ENCODE measurements at places on chromosomes 16 and 17.

GRCh38 chr16:51243936-51244436, 92.9 kb upstream of the SALL1 start:
- no peak for DNase-seq

- DNase-seq: no peak
Measured at GRCh38 chr16:84524346-84524920, 20.0 kb upstream of the MEAK7 start.

DNA sequence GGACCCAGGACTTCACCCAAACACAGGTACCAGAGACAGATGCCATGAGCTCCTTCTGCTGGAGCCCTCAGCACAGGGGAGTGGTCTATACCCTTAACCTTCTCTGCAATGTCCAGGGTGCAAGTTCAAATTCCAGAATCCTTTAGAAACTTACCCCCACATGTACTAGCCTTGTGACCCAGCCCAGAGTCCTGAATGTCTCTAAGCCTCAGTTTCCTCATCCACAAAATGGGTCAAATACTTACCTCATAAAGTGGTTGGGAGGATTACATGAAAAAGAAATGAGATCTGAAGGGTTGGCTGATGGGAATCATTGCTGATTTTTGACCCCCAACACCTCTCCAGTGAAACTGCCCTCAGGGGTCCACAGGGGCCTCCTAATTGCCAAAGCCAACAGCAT, 21.7 kb downstream of the COTL1 start:
- no peak for DNase-seq

DNA sequence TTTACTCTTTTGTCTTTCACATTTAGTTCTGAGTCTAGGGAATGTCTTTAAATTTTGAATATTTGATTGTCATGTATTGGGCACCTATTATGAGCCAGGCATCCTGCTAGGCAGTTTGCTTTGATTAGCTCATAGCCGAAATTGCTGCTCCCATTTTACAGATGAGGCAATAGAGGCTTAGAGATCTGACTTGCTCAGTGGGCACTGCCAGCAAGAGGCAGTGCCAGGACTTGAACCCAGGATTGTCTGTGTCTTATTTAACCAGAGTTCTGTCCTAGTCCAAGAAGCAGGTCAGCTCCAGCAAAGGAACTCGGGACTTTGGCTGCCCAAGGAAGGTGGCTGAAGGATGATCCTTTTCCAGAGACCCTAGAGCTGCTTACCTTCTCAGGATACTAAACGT, 24.5 kb downstream of the BEAN1 start:
- DNase-seq: no peak

DNA sequence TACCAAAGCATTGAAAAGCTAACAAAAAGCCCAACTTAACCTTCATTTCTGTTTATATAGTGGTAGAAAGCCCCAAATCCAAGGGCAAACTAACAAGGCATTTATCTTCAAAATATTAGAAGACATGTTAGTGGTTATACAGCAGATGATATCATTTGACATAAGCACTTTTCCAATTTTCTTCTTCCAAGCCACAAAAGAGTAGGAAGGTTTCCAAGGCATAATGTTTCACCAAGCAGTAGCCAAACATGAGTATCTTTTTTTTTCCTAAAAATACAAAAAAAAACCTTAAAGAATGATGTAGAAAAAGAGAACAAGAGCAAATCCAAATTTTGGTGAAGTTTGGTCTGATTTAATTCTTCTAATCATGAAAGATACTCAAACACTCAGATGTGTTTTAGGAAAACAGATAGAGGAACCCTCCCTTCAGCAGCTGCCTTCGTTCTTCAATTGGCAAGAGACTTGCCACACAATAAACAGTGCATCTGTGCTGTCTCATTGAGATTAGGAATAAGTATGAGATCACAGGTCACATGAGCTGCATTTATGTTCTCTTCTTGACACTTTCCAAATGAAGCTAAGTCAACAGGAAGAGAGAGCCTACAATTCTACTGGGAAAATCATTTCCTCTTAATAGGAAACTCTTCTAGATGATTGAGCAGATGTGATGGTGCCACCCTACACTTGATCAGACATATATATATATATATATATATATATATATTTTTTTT, 106.7 kb downstream of the TTC19 start:
- DNase-seq: no peak

GRCh38 chr17:17815062-17815406, 21.8 kb downstream of the SREBF1 start:
- DNase-seq: no peak

GRCh38 chr16:66058172-66058691, 308.3 kb upstream of the CDH5 start:
- DNase-seq: no peak

DNA sequence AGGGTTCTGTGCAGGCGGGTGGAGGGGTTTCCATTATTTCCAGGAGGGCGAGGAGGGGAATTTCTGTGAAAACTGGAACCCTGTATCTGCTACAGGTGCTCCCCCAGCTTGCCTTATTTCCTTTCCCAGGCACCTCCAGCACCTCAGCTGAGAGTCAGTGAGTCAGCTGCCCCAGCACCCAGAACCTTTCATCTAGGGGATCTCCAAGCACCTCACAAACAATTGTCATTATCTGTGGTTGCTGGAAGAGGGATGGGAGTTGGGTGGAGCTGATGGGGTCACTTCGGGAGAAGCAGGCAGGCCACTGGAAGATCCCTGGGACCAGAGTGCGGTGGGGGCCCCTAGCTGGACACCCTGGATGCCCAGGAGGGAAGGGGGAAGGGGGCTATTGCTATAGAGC, 10.0 kb upstream of the CLUH start:
- no peak for DNase-seq

DNA sequence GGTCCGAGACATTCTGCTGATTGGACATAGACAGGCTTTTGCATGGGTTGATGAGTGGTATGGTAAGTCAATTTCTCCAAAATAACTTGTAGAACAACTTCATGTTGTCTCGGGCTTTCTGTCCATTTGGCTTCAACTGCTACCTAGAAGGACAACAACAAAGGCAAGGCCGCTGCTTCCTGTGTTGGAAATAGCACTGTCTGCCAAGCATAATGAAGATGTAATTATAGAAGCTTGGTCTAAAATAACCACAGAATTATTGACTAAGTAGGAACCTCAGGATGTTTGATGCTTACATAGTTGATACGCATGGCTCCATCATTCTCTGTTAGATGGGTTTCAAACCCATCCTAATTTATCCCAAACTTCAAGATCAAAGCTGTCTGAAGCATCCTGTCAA, 42.3 kb upstream of the NOL11 start:
- no peak for DNase-seq

DNA sequence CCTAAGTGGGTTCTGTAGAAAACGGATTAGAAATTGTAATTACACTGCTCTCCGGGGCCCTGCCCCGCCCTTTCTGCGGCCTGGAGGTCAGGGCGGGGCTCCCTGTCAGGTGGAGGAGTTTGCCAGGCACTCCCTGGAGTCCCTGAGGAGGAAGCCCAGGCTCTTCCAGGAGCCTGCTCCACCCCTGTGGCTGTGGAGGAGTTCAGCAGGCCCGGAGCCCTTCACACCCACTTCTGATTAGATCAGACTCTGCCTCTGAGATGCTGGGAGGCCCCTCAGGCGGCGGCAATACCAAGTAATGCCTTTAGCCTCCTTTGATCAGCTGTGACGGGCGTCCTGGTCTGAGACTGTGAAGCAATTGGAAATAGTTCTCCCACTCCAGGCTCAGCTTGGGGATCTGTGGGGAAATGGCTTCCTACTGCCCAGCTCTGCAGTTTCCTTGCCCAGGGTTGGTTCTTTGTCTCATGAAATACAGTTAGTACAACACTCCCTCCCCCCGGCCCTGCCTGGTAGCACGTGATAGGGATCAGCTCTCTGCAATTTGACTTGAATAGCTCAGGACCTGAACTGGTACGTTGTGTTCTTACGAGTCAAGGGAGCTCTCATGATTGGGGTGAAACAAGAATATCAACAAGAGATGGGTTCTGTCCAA, 22.3 kb downstream of the BAIAP2 start:
- DNase-seq: no peak

GRCh38 chr16:4272114-4272956, 488 bp downstream of the TFAP4 start:
- peak; percentile 39 for DNase-seq

DNA sequence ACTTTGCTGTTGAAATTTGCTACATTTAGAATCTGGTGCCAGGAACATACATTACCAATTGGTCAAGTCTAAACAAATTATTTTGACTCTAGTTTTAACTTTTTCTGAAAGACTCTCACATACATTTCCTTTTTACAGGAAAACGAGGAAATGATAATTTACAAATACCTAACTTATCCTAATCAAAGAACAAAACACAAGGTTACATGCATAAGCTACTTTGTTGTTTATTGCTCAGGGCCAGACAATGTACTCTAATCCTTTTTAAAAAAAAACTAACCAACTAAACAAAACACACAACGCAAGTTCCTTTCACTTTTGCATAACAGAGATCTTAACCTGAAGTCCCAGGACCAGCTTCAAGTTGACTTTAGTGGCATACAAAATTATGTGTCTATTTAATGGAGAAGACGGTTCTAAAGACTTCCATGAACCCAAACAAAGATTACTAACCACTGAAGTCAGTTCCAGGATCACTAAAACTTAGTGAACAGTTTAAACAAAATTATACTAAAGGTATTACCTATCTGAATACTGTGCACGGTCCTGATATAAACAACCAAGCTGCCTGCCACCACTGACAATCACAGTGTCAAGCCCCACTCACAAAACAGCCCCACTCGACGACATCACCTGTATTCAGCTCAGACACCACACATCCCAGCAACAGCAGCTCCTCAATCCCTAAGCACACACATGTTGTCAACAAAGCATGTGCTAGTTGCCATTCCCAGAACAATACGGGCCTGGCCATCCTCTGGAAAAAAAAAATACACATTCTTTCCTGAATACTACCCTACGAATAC, 1.9 kb downstream of the ZNF652 start:
- DNase-seq: no peak

GRCh38 chr16:69166221-69166833, 20.6 kb upstream of the SNTB2 start:
- DNase-seq: no peak

DNA sequence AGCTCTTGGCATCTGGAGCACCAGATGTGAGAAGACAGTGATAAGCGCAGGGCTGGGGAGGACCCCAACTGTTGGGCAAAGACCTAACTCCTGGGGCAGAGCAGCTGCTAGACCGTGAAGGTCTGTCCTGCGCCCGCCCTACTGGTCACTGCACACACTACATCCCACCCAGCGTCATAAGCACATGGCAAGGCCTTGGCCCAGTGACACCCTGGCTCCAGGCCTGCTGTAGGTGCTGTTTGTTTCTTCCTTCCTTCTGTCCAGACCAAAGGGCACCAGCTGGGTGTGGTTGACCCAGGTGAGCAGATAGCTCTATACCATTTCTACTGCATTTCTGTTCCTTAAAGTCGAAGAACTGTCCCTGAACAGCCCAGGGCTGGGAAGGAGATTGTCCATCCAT, 6.4 kb downstream of the TRPV3 start:
- DNase-seq: no peak

DNA sequence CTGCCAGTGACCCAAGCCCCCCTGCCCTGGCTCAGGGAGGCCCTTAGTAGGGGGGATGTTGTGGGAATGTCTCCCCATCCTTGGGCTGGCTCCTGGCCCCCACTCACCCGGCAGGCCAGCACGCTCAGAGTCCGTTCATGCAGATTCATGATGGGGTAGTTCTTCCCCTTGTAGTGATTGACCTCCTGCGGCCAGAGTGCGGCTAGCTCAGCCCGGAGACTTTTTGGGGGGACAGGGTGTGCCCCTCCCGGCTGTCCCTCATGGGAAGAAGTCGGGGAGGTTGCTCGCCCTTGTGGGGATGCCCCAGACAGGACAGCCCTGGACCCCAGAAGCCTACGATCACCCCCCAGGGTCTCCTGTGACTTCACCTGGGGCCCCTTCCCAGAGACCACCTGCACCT, 4.0 kb downstream of the NPB start:
- no peak for DNase-seq

DNA sequence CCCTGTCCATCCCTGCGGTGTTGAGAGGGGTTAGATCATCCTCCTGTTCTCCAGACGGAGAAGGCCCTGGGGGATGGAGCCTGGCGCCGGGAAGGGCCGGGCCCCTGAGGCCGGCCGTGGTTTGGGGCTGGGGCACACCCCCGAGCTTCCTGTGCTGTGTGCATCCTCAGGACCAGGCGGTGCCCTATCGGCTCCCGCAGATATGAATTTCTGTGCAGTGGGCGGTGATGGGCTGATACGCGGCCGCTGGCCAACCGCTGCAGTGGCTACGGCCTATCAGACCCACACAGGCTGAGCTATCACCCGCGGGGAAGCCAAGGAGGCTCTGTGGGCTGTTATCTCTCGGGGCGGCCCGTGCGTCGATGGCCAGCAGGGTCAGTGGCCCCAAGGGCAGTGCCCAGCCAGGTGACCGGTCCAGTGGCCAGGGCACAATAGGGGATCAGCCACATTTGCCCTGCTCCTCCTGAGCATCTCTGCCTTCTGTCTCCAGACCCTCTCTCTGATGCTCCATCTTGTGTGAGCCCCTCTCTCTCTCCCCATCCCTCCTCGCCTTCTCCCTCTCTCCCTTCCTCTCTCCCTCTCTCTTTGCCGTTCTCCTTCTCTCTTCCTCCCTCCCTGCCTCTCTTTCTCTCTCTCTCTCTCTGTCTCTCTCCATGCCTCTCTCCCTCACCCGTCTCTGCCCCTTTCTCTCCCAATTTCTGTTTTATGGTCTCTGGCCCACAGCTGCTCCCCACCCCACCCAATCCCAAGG, 38.7 kb downstream of the ZFPM1 start:
- DNase-seq: no peak

DNA sequence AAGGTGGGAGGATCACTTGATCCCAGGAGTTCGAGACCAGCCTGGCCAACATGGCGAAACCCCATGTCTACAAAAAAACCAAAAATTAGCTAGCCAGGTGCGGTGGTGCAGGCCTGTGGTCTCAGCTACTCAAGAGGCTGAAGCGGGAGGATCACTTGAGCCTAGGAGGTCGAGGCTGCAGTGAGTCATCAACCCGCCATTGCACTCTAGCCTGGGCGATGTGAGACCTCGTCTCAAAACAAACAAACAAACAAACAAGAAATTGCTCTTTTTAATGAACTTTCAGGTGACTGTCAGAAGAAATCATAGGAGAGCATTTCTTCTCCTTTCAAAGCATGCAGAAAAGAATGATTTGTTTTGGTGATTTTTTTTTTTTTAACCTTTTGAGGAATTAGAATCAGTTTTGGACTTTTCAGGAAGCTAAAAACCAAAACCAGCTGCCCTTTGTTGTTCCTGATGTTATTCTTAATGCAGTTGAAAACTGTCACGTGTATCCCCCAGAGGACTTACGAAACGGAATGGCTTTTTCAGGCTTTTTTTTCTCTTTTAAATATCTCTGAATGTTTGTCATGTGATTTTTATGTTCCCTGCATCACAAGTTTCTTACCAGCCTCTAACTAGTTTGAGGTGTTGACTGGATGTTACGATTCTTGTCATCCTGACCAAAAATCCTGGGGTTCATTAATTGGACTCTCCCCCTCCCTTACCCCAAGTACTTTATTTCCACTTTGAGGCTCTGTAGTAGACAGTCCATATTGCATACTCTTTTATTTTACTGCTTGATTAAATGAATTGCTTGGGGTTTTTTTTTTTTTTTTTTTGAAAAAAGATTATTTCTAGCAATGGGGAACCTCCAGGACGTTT, 34.1 kb downstream of the SNX29 start:
- no peak for DNase-seq

- no peak for DNase-seq
Measured at GRCh38 chr17:82664701-82665182, 16.5 kb upstream of the WDR45B start.

All from Kasumi-1 (cell line).